ENCODE measurements at places on chromosomes 16 and 17. TPM values are rescaled to one million over a fixed set of nuclear protein-coding genes. Genes with fewer than 3 reads are reported as not detected.

The SDR42E1 gene
- 1.2 TPM for polyA plus RNA-seq

The ATP2A3 gene
- 31.9 TPM for polyA plus RNA-seq

The ZNF652 gene
- 37.9 TPM for polyA plus RNA-seq

The CNTROB gene
- polyA plus RNA-seq, result 42.7 TPM

The TBC1D26 gene
- polyA plus RNA-seq, result 0.30 TPM

The NTN1 gene
- polyA plus RNA-seq, result 4.7 TPM

The ZNF747 gene
- polyA plus RNA-seq, result 7.1 TPM

The SULT1A1 gene
- polyA plus RNA-seq, result 118 TPM

The JUP gene
- polyA plus RNA-seq, result 83.6 TPM

The WNT9B gene
- polyA plus RNA-seq, result 0.33 TPM

The KCNG4 gene
- not detected for polyA plus RNA-seq

The FBXW10 gene
- polyA plus RNA-seq, result 0.35 TPM

The VMO1 gene
- 21.3 TPM for polyA plus RNA-seq

Measured in lung (tissue), 17 donors.